ENCODE measurements at places on chromosomes 2 and 18. TPM values are rescaled to one million over a fixed set of nuclear protein-coding genes. Genes with fewer than 3 reads are reported as not detected.
A peak's percentile ranks its signal among the peaks of the same experiment; 100 is the strongest.

- peak; percentile 82 for DNase-seq
Measured at GRCh38 chr18:77000527-77000926, 132.1 kb downstream of the MBP start.

Gene LTBP1
- 19.1 TPM for total RNA-seq

Gene TXNDC2
- not detected for total RNA-seq

Gene ACTG2
- 1,470 TPM for total RNA-seq

DNA sequence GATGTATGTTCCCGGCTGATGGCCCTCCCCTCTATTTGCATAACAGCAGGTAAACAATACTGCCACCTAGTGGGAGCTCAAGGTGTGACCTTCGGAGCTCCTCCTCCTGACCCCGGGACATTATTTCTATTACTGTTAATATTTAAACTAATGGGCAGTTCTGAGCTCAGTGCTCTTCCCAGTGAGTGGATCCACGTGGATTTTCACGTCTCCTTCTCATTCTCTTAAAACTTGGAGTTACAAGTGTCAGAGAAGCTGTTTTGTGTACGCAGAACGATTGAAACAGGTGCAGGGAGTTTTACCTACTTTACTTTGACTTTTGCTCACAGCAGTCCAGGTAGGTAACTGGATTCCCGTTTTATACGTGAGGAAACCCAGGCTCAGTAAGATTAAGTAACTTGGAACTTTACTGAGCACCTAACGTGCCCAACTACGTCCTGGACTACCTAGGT, 127.3 kb downstream of the PRKCE start:
- DNase-seq, result peak; percentile 72

GRCh38 chr2:223282221-223282620, 230.2 kb downstream of the KCNE4 start:
- DNase-seq, result no peak

Gene MLPH
- total RNA-seq, result 379 TPM

Gene LYG1
- 16.4 TPM for total RNA-seq

GRCh38 chr2:10620481-10620880, 69.3 kb downstream of the NOL10 start:
- peak; percentile 22 for DNase-seq

Gene NPPC
- not detected for total RNA-seq

GRCh38 chr2:143808166-143808565, 678.9 kb downstream of the ARHGAP15 start:
- no peak for DNase-seq

- DNase-seq, result no peak
Measured at GRCh38 chr2:26706616-26707473, 14.3 kb downstream of the KCNK3 start.

Gene FSHR
- not detected for total RNA-seq

- DNase-seq, result peak; percentile 52
Measured at GRCh38 chr18:61651880-61652268, 240.9 kb downstream of the RNF152 start.

All from stomach (tissue), 19 donors.